ENCODE measurements at places on chromosomes 16 and 17.

- no peak for DNase-seq
Observed at GRCh38 chr16:49048557-49048956, 233.1 kb downstream of the CBLN1 start.

- DNase-seq, result no peak
Observed at GRCh38 chr17:38925263-38925995, at the start of gene LASP1NB. TSS of gene LASP1NB (plus strand) at chr17:38925614.

GRCh38 chr17:3043737-3044365, 19.6 kb downstream of the OR1D5 start:
- no peak for DNase-seq

DNA sequence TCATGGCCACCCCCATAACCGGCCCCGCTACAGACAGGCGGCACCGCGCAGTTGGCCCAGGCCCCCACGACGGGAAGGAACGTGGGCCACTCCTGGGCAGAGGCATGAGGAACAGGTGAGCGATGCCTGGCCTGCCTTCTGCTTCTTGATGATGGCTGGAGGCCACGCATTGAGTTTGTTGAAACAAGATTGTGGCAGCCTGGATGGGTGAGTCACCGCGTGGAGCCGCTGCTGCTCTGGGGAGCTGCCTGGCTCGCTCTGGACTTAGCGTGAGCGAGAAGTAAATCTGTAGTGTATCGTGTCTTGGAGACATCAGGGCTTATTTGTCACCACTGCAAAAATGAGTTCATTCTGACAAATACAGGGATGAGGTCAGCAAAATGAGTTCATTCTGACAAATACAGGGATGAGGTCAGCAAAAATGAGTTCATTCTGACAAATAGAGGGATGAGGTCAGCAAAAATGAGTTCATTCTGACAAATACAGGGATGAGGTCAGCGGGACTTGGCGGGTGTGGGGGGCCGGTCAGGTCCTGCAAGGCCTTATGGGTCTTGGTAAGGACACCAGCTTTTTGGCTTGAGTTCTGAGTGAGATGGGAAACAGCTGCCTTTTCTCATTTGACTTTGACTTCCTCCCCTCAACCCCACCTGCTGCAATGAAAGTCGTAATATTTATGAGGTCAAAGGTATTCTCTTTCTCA, 93.0 kb downstream of the SEC14L1 start:
- DNase-seq, result no peak

- no peak for DNase-seq
Observed at GRCh38 chr17:62663304-62663703, 35.8 kb downstream of the MRC2 start.

DNA sequence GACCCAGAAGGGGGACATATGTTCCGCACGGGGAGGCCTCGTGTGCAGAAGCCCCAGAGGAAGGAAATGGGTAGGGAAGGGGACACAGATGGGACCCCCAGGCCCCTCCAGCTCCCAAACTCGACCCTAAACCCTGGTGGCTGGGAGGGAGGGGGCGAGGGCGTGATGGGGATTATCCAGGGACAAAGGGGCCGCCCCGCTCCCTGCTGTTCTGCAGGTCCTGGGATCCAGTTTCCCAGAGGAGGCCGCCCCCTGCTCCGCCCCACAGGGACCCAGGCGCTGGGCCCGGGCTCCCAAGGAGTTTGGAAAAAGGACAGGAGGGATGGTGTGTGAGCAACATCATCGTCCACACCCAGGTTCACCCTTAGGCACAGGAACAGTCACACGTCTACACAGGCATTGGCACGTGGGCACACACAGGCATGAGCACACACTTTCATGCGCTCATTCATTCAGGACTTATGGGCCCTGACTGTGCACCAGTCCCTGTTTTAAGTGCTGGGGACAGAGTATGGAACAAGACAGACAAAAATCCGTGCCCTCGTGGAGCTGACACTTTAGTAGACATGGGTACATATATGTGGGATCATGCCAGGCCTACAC, 12.8 kb upstream of the FBXL19 start:
- DNase-seq, result no peak

DNA sequence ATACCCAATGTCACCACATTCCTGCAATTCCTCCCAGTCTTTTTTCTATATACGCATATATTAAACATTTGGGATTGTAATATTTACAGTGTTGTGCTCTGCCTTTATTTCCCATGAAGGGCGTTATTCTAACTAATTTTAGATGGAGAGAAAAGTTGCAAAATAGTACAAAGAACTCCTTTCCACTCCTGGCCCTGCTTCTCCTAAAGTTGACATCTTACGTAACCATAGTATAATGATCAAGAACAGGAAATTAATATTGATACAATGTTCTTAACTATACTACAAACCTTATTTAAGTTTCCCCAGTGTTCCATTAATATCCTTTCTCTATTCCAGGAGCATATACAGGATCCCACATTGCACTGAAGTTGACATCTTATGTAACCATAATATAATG, 46.3 kb downstream of the TK2 start:
- DNase-seq, result no peak
